A549 treated with DMSO at 1 μM for 4 hours (cell line): ENCODE measurements at places on chromosomes 4 and X. TPM values are rescaled to one million over a fixed set of nuclear protein-coding genes. Genes with fewer than 3 reads are reported as not detected.

Gene RNF4
- total RNA-seq: 61.9 to 89.6 TPM (median 65.2 TPM) in 5 replicates

Gene LDOC1
- 85.0 to 112 TPM (median 104 TPM) in 5 replicates for total RNA-seq

Gene APLN
- 0.78 to 0.99 TPM (median 0.83 TPM) in 5 replicates for total RNA-seq

Gene UGT2B10
- total RNA-seq: 0.10 TPM in 1 of 5 replicates, not detected in the others

Gene ART3
- not detected in 5 replicates for total RNA-seq

Gene CLGN
- 4.8 to 6.7 TPM (median 5.2 TPM) in 5 replicates for total RNA-seq

Gene FAM13A
- total RNA-seq: 5.4 to 6.9 TPM (median 6.4 TPM) in 5 replicates

Gene SYTL4
- 1.1 to 3.2 TPM (median 2.3 TPM) in 5 replicates for total RNA-seq

Gene CYP4V2
- 2.6 to 3.5 TPM (median 3.1 TPM) in 5 replicates for total RNA-seq

Gene RAI2
- 0.16 to 0.19 TPM (median 0.18 TPM) in 4 of 5 replicates, not detected in the other for total RNA-seq

Gene GAGE12E
- not detected in 5 replicates for total RNA-seq

Gene CYLC1
- not detected in 5 replicates for total RNA-seq

Gene ITGB1BP2
- 0.81 to 1.2 TPM (median 1.1 TPM) in 5 replicates for total RNA-seq

Gene CLDN2
- 8.5 to 9.6 TPM (median 9.1 TPM) in 5 replicates for total RNA-seq

Gene PDLIM3
- 0.10 to 0.32 TPM (median 0.26 TPM) in 5 replicates for total RNA-seq

Gene NEK1
- total RNA-seq: 3.0 to 3.5 TPM (median 3.4 TPM) in 5 replicates

Gene ACOT9
- 93.6 to 105 TPM (median 101 TPM) in 5 replicates for total RNA-seq

Gene HERC5
- total RNA-seq: 4.4 to 5.2 TPM (median 4.7 TPM) in 5 replicates

Gene RAP2C
- total RNA-seq: 25.4 to 44.7 TPM (median 30.7 TPM) in 5 replicates

Gene KIT
- total RNA-seq: not detected in 5 replicates

Gene TKTL2
- total RNA-seq: not detected in 5 replicates

Gene BEND4
- not detected in 5 replicates for total RNA-seq

Gene TCEAL2
- total RNA-seq: not detected in 5 replicates

Gene PHKA1
- total RNA-seq: 16.8 to 22.8 TPM (median 21.6 TPM) in 5 replicates

Gene TSC22D3
- total RNA-seq: 18.7 to 23.3 TPM (median 21.3 TPM) in 5 replicates

Gene VCX3B
- not detected in 5 replicates for total RNA-seq

Gene AWAT2
- total RNA-seq: not detected in 5 replicates

Gene MXD4
- 13.2 to 19.9 TPM (median 16.4 TPM) in 5 replicates for total RNA-seq

Gene PAGE4
- total RNA-seq: not detected in 5 replicates

Gene DDIT4L
- 0.49 to 0.72 TPM (median 0.59 TPM) in 5 replicates for total RNA-seq

Gene SPACA5
- not detected in 5 replicates for total RNA-seq

Gene MAGEA9B
- total RNA-seq: 0.07 TPM in 1 of 5 replicates, not detected in the others

Gene COX7B2
- not detected in 5 replicates for total RNA-seq

Gene RAB9B
- 0.04 to 0.08 TPM (median 0.06 TPM) in 4 of 5 replicates, not detected in the other for total RNA-seq

Gene NSG1
- total RNA-seq: 0.46 to 0.86 TPM (median 0.65 TPM) in 5 replicates

Gene BANK1
- 0.81 to 1.1 TPM (median 0.89 TPM) in 5 replicates for total RNA-seq

Gene PRKG2
- total RNA-seq: 0.72 to 1.8 TPM (median 0.85 TPM) in 5 replicates

Gene CXorf49
- not detected in 5 replicates for total RNA-seq

Gene NXT2
- total RNA-seq: 8.9 to 13.3 TPM (median 11.0 TPM) in 5 replicates

Gene GPR173
- total RNA-seq: 0.01 to 0.02 TPM in 2 of 5 replicates, not detected in the others

Gene PLP1
- not detected in 5 replicates for total RNA-seq

Gene CCDC110
- total RNA-seq: not detected in 5 replicates

Gene SLC2A9
- 0.23 to 0.84 TPM (median 0.36 TPM) in 5 replicates for total RNA-seq

Gene GUCY1A1
- total RNA-seq: not detected in 5 replicates

Gene GBA3
- total RNA-seq: not detected in 5 replicates

Gene TLL1
- 0.06 to 0.14 TPM (median 0.12 TPM) in 5 replicates for total RNA-seq

Gene PABPC5
- total RNA-seq: not detected in 5 replicates

Gene HTRA3
- total RNA-seq: 15.7 to 20.9 TPM (median 18.3 TPM) in 5 replicates

Gene SYN1
- 0.17 to 0.66 TPM (median 0.31 TPM) in 5 replicates for total RNA-seq

Gene GIMD1
- not detected in 5 replicates for total RNA-seq

Gene CSTF2
- total RNA-seq: 32.9 to 35.6 TPM (median 34.1 TPM) in 5 replicates

Gene UCP1
- total RNA-seq: 0.06 to 0.08 TPM in 2 of 5 replicates, not detected in the others

Gene FMR1
- 21.1 to 28.3 TPM (median 24.4 TPM) in 5 replicates for total RNA-seq
